ENCODE measurements at places on chromosomes 16 and 17.

- no peak for DNase-seq
These were observed 131.9 kb downstream of the C16orf95 start for GRCh38 chr16:87185308-87185707.

GRCh38 chr16:2212362-2213324, 2.0 kb upstream of the BRICD5 start:
- no peak for DNase-seq

DNA sequence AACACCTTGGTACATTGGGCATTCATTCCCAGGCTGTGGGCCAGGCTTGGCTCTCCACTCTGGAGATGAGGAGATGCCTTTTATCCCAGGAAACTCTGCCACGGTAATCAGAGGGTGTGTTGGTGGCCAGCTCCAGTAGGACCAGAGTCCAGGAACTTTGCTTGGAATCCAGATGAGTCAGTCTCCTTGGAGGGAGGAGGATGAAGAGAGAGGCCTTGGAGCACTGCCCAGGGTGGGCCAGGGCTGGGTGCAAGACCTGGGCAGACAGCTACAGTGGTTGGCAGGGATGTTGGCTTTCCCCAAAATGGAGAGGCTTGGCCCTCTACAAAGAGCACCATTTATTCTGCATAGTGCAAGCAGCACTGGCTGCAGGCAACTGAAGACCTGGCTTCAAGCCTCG, 209.0 kb downstream of the RGS9 start:
- no peak for DNase-seq

- no peak for DNase-seq
These were observed 19.0 kb upstream of the MON1B start for GRCh38 chr16:77171745-77172635.

GRCh38 chr17:33438578-33438977, 145.5 kb upstream of the ASIC2 start:
- DNase-seq = no peak

- DNase-seq = no peak
These were observed 41.5 kb downstream of the CUEDC1 start for GRCh38 chr17:57913575-57914272.

DNA sequence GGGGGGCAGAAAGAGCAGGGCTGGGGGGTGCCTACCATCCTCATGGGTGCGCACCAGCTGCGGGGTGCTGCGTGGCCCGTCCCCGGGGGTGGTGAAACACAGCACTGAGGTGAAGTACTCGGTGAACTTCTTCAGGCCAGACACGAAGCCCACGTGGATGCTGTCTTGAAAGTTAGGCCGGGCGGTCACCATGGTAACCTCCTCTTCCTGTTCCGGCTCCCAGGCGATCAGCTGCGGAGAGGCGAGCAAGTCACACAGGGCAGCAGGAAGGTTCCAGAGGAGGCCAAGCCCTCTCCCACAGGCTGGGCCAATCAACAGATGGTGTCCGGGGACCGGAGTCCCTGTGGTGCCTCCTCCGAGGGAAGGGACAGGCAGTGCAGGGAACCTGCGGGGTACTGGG, 90.1 kb upstream of the CDC42EP4 start:
- no peak for DNase-seq

DNA sequence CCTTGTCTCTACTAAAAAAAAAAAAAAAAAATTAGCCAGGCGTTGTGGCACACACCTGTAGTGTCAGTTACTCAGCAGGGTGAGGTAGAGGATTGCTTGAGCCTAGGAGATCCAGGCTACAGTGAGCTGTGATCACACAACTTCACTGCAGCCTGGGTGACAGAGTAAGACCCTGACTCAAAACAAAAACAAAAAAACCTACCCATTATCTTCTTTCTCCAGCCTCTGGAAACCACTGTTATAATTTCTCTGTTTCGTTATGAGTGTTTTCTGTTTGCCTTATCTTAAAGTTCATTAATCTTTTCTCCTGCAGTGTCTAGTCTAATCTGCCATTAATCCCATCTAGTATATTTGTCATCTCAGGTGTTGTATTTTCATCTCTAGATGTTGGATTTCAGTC, 18.6 kb upstream of the CLTC start:
- no peak for DNase-seq

- DNase-seq = no peak
These were observed 53.6 kb upstream of the ANKFN1 start for GRCh38 chr17:56099649-56100048.

DNA sequence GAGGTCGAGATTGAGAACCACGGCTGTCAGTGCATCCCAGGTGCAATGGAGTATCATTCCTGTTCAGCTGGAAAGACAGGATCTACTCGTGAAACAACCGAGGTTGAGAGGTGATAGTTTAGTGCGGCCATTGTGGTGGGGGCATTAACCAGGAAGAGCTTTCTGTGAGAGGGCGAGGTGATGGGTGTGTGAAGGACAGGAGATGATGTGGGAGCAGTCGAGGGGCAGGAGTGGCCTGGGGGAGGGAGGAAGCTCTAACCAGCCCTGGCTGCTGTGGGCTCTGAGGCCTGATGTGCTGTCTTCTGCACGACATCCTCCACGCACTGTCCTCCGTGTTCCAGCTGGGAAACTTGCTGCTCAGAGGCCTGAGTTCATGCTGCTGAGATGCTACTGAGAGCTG, 22.0 kb downstream of the GOSR2 start:
- no peak for DNase-seq

- no peak for DNase-seq
These were observed 18.2 kb downstream of the ALOX15 start for GRCh38 chr17:4623249-4623648.

- no peak for DNase-seq
These were observed 57.0 kb downstream of the RAI1 start for GRCh38 chr17:17737961-17738894.

All from NCI-H1048 (cell line).